ENCODE measurements at places on chromosomes 7 and 10.

DNA sequence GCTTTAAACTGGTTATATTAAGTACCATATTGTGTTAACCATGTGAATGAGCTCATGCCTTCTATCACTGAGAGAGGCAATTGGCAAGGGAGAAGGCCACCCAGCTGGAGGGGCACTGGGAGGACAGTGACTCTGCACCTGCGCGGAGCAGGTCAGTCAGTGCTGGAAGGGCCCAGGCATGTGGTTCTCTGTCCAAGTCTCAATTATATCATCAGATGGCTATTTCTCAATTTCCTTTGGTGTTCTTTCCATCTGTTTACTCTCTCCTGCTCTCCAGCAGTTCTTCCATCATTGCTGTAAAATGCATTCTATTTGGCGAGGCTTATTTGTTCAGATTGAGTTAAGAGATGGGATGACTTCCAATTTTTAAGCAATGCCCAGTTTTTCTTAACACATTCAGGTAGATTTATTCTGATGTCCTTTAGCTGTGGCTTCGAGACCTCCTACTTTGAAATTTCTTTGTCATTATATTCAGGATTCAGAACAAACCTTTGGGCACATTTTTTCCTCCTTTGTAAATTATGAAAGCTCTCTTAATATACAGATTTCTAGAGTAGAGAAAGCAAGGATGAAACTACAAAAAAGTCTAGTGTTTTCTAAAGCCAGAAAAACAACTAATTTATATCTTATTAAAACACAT lies 159.3 kb downstream of the BMPER start:
- no peak for DNase-seq

DNA sequence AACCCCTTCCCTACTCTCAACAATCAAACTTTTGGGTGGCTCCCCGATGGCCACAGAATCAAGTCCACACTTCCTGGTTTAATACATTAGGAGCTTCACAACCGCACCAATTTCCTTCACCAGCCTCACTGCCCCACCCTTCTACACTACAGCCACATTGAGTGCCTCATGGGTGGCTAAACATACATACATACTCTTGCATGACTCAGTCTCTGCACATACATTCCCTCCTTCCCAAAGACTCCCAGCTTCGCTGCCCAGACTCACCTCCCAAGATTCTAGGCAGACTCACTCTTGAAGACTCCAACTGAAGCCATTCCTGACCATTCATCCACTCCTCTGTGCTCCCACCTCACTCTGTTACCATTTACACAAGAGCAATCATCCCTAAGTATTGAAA lies 15.9 kb downstream of the VPS41 start:
- no peak for DNase-seq

DNA sequence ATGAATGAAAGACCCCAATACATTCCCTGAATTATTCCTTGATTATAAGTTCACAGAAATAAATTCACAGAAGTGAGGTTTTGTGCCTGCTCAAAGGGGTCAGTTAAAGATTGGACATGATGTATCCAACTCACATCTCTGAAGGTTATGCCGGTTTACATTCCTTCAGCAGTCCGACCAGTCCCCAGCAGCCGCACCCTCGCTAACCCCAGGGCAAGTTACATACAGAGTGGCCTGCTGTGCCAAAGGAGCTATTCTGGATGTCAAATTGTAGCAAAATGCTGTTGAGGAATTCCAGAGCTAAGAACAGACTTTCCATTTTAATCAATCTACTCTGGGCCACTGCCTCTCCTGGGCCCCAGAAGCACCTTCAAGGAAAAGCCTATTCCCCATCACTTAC lies 20.3 kb downstream of the PSAP start:
- no peak for DNase-seq

DNA sequence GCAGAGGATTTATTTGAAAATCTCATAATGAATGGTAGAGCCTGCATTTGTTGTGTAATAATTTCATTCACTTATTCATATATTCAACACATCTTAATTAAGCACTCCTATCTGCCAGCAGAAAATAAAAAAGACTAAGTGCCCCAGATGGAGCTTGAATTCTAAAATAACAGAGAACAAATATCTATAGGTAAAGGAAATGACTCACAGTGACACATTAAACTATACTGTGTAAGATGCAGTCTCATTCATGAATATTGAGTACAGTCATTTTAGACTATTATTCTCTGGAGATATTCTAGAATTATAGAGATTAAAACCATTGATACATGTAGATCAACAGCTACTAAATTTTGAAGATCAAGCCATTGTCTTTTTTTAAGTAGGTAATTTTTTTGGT lies 72.1 kb downstream of the PTPRZ1 start:
- DNase-seq: no peak

DNA sequence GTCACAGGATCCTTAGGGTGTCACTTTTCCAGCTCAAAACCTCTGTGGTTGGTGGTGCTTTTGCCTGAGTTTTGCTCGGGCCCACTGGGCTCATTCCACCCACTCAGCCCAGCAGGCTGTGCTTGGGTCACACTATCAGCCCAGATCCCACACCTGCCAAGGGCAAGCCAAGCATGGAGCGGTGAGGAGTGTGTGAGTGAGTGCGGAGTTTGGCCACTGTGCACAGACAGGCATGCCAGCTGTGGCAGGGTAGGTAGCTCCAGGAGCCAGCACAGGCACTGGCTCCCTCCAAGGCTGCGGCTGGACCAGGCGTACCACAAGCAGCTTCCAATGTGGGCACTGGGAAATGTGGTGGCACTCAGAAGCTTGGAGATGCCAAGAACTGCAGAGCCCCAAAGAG lies 43.9 kb upstream of the TECTB start:
- no peak for DNase-seq

- no peak for DNase-seq
Observed at GRCh38 chr7:4631380-4632179, 50.5 kb upstream of the FOXK1 start.

- no peak for DNase-seq
Observed at GRCh38 chr10:22365233-22365632, 19.9 kb downstream of the SPAG6 start.

Data from effector memory CD8-positive, alpha-beta T cell (primary cell).